Eye (tissue), 1 donor: ENCODE measurements at places on chromosomes 11 and 22.

- peak; percentile 71 for DNase-seq
Measured at GRCh38 chr11:88337987-88338668, 592 bp upstream of the CTSC start.

DNA sequence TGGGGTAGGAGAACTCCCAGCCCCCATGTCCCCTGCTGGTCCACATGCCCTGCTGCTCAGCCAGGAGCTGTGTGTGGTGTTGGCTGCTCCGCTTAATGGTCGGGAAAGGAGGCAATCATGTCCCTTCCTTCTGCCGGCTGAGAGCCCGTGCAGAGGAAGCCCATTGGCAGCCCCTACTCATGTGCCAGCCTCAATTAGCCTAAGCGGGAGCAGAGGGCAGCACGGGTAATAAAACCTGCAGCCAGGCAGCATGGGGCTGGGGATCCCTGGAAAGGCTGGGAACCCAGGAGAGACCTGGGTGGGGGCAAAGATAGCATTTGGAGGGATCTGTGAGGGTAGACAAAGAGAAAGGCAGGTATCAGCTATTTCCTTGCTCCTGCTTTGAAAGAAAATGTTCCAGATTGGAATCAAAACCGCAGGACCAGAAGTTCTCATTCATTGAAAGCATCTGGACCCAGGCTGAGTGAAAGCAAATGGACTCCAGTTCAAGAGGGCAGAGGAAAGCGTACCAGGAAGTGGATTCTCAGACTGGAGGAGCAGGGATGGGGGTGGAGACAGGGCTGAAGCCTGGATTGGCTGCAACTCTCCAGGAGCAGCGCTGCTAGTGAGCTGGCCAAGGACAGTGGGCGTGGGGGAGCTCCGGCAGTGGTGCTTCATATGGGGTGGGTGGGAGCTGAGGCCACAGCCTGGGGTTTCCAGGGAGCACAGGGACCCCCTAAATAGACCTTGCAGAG lies 103.4 kb upstream of the NECTIN1 start:
- DNase-seq = peak; percentile 83

DNA sequence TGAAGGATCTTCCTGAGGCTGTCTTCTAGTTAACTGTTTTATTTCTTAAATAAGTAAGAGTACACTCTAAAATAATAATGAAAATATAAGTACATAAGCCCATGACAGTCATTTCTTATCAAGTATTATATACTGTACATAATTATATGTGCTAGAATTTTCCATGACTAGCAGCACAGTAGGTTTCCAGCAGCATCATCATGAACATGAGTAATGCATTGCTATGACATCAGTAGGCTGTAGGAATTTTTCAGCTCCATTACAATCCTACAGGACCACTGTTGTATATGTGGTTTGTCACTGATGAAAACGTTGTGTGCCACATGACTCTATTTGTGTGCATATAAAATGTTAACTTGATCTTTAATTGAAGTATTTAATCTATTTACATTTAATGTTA lies 22.0 kb downstream of the ZNF202 start:
- DNase-seq = no peak

- DNase-seq = no peak
Measured at GRCh38 chr11:123681030-123681429, 26.6 kb upstream of the SCN3B start.

DNA sequence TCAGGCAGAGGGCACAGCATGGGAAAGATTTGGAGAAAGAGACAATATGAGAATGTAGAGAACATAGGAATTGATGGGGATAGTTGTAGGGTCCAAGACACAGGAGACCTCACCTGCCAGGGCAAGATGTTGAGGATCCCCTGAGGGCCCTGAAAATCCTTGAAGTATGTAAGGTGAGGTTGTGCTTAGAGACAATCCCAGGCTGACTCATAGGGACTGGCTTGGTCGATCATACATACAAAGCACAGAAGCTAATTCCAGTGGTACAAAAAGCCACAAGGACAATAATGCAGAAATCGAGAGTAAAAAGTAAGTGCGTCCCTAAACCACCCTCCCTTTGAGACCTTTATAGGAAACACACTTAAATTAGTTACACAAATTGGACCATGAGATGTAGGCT lies 468.2 kb downstream of the MIAT start:
- no peak for DNase-seq

- DNase-seq = peak; percentile 89
Measured at GRCh38 chr11:20647976-20648565, 21.3 kb upstream of the NELL1 start.

- DNase-seq = no peak
Measured at GRCh38 chr11:29809121-29809520, 207.7 kb downstream of the KCNA4 start.

DNA sequence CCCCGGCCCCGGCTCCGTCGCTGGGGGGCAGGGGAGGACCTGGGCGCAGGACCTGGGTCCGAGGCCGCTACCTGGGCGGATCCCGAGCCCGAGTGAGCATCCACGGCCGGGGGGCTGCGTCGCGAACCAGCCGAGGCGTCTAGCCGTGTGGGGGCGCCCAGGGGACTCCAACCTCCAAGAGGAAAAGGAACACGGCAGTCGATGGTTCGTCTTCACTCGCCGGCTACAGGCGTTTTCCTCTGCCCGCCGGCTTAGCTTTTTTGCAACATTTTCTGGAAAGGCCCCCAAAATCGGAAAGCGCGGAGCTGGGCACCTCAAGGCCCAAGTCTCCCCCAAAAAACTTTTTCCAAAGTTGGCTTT lies 666 bp downstream of the PDGFB start:
- DNase-seq = no peak

DNA sequence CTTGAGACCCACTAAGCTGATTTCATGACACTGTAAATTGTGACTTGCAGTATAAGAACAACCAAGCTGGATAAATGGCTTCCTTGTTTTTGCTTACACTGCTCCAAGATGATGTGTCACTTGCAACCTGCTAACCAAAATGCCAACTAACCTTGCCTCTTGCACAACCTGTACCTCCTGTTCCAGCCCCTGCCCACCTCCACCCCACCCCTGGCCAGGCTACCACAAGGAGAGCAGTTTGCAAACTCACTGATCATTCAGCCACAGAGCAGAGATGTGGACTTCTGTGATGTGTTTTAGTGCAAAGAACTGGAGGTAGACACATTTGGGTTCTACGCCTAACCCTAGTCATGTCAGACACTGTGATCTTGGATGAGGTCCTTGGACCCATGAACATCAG lies 4.3 kb upstream of the APOL6 start:
- DNase-seq = no peak

- no peak for DNase-seq
Measured at GRCh38 chr11:14101388-14101787, 138.9 kb downstream of the SPON1 start.

DNA sequence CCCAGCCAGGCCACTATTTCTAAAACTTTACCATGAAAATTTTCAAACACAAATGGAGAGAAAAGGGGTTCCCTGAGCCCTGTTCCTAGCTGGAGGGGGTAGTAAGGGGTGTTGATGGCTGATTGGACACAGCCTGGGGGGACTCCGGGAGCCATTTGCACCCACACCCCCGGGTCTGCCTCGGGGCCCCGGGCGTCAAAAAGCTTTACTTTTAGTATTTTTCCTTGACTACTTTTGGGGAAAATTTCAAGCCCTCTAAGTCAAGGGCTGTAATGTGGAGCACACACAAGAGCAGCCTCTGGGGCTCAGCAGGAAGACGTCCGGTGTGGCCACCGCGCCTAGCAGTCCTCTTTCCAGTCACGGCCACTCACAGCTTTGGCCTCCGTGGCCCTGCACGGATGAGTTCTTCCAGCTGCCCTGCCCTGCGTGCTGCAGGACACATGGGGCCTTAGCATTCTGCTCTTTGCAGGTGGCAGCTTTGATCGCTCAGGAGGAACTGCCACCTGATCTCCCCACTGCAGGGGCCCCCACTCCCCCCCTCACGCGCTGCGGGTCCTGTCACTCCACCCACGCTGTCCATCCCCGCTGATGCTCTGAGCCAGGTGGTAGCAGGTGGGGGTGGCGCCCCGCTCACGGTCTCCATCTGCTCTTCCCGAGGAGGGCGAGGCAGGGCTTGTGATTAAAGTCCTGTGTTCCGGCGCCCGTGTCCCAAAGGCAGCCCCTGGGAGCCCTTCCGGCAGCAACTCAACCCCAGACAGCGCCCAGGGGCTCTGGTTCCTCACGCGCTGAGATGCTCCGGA lies 14.4 kb downstream of the RNH1 start:
- DNase-seq = no peak

DNA sequence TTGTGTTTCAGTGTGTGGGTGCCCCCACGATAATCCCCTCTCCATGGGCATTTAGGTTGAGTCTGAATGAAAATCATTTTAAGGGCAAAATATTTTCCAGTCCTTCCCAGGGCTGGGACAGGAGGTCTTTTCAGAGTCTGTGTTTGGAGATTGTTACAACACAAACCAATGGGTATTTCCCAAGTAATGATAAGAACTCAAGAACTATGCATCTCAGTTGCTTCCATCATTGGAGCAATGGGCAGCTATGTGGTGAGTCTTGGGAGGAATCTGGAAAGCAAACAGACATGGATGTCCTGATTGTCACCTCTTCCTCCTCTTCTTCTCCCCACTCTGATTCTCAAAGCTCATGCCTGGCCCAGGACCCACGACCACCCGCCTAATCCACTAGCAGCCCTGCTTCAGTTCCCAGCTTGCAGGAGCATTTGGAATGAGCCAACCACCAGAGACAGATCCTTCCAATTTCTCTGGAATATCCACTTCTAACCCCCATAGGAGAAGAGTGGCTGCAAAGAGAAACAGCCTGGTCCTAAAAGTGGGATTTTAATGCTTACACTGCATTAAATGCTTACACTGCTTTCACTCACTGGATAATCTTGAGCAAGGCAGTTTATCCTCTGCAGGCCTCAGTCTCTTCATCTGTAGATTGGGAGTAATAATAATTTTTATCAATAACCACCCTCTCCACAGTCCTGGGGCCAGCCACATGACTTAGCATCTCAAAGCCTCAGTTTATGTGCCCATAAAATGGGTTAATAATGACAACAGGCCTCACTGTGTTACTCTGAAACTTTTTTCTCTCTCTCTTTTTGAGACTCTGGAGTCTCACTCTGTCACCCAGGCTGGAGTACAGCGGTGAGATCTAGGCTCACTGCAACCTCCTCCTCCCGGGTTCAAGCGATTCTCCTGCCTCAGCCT lies 404.3 kb downstream of the MN1 start:
- DNase-seq = no peak

DNA sequence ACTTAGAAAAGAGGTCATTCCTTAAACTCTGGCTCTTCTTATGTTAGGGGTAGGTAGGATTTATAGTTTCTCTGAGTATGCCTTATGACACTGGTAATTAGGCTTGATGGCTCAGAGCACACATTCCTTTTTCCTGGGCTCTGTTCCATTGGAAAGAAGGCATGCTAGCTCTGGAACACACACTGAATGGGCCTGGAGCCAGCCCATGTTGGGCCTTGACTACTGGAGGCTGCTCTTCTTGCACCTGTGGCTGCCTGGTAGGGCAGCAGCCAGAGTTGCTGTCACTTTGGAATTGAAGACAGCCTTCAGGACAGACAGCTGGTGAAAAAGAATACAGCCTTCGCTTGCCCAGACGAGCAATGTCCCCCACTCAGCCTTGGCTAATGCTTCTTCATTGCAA lies 18.2 kb downstream of the MCAM start:
- DNase-seq = no peak

DNA sequence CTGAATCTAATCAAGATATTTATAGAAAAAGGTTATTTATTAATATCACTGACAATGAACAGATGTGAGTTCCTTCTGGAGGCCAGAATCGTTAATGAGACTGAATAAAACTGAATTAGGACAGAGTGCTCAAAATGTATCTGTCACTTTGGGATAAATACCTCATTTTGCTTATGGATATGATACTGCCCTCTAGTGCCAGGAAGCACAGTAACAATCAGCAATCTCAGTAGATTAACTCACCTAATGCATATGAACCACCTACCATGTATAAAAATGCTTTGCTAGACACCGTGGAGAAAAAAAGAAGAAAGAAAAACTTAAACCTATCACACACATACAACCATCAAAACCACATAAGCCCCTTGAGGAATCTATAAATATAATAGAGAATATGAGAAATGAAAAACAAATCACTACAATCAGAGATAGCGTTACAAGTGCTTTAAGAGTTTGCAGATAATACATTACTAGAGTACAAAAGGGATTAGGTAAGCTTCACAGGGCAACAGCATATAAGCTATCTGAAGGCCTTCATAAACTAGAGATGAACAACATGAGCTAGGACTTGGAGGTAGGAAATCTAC lies 117.4 kb downstream of the SGSM3 start:
- no peak for DNase-seq

DNA sequence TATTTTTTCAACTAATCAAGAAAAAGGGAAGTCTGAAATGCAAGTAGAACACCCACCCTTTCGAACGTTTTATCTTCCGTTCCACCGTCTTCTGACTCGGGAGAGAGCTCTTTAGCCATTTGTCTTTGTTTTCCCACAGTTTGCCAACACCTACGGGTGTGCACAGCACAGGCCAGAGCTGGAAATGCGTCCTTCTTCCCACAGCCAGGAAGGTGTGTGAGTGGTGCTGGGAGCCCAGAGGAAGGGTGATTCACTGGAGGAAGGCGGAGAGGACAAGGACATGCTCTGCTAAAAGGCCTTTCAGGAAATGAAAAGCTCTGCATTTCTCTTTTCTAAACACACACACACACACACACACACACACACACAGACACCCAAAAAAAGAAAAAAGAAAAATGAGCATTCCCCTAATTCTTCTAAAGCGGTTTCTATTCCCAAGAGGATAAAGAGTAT lies 18.5 kb downstream of the ENDOD1 start:
- DNase-seq = no peak

DNA sequence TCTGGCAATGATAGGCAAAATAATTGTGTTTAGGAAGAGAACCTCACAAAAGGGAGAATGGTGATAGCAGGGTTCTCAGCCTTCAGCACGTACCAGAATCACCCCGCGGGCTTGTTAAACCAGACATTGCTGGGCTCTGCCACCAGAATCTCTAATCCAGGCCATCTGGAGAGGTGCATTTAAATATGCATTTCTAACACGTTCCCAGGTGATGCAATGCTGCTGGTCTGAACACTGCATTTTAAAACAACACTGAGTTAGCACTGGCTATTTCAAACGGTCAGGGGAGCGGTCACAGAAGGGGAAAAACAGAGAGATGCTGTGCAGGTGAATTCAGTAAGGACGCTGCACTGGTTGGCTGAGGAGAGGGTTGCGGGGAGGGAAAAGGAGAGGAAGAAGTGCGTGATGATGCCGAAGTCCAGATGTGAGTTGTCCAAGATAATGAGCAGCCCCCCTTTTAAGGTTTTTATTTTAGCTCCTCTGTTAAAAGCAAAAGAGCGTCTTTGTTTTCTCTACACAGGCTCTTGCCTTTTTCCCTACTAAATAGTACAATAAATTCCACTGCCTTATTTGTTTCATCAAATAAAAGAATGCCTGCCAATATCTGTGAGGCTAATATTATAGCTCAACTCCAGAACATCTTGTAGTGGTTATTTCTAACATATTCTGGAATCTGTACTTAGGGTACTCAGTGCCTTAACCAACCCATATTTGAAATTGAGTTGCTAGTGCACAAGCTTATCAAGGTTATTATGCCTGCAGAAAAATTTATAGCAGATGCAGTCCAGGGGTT lies 109.6 kb upstream of the POU2AF2 start:
- peak; percentile 25 for DNase-seq

GRCh38 chr11:88537613-88538012 lies 200.1 kb upstream of the CTSC start:
- no peak for DNase-seq

GRCh38 chr11:605286-606129 lies 10.2 kb downstream of the IRF7 start:
- DNase-seq = no peak

- no peak for DNase-seq
Measured at GRCh38 chr22:44581096-44581435, 83.0 kb upstream of the RTL6 start.

GRCh38 chr11:127037596-127037995 lies 37.0 kb upstream of the KIRREL3 start:
- DNase-seq = no peak

- no peak for DNase-seq
Measured at GRCh38 chr22:22691055-22691454, 46.6 kb downstream of the GGTLC2 start.
